ENCODE measurements at places on chromosomes 7 and 10. TPM values are rescaled to one million over a fixed set of nuclear protein-coding genes. Genes with fewer than 3 reads are reported as not detected.

OPALIN gene
- not detected for total RNA-seq

TRPV6 gene
- total RNA-seq, result 19.8 TPM

GRCh38 chr10:3095373-3096139 is 28.2 kb downstream of the PFKP start:
- no peaks in the 10 kb centered on the region for H3K4me1 ChIP-seq
- H3K27me3 ChIP-seq, result no peaks in the 10 kb centered on the region
- H3K27ac ChIP-seq, result peak overlapping the region; percentile 83

PLXNA4 gene
- 26.2 TPM for total RNA-seq

- DNase-seq, result no peak
- no peaks in the 10 kb centered on the region for H3K27me3 ChIP-seq
- H3K4me3 ChIP-seq, result no peak overlapping the region
- no peaks in the 10 kb centered on the region for H3K4me1 ChIP-seq
Observed at GRCh38 chr10:3882855-3883254, 97.8 kb upstream of the KLF6 start.

- no peaks in the 10 kb centered on the region for H3K36me3 ChIP-seq
- no peak overlapping the region for H3K4me3 ChIP-seq
- no peaks in the 10 kb centered on the region for H3K27me3 ChIP-seq
- no peaks in the 10 kb centered on the region for H3K4me1 ChIP-seq
Observed at GRCh38 chr7:67346876-67347275, 350.2 kb downstream of the TYW1 start.

- no peak overlapping the region for H3K4me3 ChIP-seq
- no peaks in the 10 kb centered on the region for H3K36me3 ChIP-seq
- H3K27ac ChIP-seq, result no peak overlapping the region
- H3K4me1 ChIP-seq, result no peaks in the 10 kb centered on the region
Observed at GRCh38 chr7:43170571-43170970, 58.1 kb downstream of the HECW1 start.

DNA sequence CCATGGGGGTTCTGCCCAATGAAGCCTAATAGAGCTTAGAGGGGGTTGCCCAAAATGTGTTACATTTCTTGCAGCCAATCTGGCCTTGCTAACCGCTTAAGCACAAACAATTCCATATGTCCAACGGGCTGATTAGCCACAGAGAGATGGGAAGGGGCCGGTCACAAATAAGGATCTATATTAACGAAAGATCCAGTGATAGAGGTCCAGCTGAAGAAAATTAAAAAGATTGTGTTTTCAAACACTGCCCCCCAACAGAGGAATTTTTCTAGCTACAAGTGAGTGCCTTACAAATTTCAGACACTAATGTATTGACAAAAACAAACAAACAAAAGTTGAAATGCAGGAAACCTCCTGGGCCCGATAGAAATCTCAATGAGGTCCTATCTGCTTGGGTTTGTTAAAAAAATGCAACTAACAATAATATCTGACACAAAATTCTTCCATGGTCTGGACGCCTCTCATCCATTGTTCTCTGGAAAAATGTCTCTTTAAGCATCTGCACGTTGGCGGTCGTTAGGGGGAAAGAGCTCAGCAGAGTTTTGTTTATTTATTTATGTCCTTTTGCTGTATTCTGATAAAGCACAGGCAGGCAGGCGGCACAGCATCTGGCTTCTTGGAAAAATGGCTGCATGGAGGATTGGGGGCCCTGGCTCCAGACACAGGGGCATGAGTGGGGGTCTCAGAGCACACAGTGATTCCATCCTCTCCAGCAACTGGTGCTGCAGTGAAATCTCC is 402.0 kb downstream of the RPS24 start:
- H3K36me3 ChIP-seq, result no peaks in the 10 kb centered on the region
- H3K4me1 ChIP-seq, result peaks cover 3% of the 10 kb centered on the region
- H3K27ac ChIP-seq, result no peak overlapping the region

DNA sequence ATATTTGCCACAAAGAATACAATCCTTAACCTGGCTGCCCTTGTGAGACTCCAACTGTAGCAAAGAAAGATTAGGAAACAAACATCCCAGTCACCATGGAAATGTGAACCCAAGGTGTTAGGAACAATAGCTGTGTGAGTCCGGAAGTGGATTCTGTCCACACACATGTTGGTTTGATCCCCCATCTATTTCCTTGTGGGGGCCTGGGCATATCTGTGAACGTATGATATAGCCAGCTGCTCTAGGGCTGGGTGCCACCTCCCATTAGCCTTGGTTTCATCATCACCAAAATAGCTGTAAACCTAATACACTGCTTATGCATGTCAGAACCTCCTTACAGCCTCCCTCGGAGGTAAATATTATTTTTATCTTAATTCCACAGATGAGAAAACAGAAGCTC is 26.4 kb downstream of the GRK5 start:
- no peak overlapping the region for H3K4me3 ChIP-seq
- no peaks in the 10 kb centered on the region for H3K4me1 ChIP-seq
- no peaks in the 10 kb centered on the region for H3K36me3 ChIP-seq
- no peaks in the 10 kb centered on the region for H3K27me3 ChIP-seq
- no peak for DNase-seq

DNA sequence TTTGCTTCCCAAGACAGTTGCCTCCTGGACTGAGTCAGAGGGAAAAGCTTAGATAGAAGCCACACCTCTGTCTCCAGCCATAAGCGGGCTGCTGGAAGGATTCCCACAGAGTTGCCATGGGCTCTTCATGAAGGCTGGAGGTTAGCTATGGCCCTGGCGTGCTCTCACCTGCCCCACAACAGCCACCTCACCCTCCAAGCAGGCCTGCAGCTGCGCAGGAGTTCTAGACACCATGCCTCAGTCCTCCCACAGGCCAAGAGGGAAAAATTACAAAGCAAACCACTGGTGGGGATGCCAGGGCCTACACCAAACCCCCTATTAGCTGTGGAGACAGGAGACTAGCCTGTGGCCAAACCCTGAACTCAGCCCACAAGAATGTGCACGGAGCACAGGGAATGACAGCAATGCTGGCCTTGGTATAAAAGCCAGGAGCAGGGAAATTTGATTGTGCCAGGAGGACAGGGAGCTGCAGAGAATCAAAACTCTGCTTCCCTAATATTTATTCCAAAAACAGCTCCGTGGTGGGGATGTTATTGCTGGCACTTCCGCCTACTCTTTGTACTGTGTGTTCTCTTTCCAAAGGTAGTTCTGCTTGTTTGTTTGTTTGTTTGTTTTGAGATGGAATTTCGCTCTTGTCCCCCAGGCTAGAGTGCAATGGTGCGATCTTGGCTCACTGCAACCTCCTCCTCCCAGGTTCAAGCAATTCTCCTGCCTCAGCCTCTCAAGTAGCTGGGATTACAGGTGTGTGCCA is 60.3 kb upstream of the STK17A start:
- no peak for DNase-seq
- no peaks in the 10 kb centered on the region for H3K4me1 ChIP-seq
- H3K36me3 ChIP-seq, result no peaks in the 10 kb centered on the region
- no peak overlapping the region for H3K4me3 ChIP-seq

LOXL4 gene
- 26.1 TPM for total RNA-seq

SNCG gene
- 53.7 TPM for total RNA-seq

RBM20 gene
- total RNA-seq, result 1.6 TPM

DNA sequence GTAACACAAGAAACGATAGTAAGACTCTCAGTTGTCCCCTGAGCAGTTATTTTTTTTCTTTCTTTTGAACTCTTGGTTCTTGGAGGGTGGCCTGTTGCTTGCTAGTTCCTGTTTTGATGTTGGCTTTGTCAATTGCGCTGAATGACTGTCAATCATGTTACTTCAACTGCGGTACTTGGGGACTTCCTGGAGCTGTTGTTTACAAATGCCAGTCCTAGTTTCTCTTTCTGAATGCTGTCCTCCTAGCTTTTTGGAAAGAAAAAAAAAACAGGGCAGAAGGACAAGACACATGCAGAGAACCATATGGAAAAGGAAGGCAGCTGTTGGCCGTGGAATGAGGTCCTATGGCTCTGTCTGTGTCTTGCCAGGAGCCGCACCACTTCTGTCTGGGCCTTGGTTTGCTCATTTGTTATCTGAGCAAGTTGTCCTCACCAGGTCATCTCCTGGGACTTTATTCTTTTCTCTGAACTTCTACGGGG is 7.0 kb upstream of the PDCD4 start:
- DNase-seq, result no peak
- H3K27me3 ChIP-seq, result no peaks in the 10 kb centered on the region
- H3K36me3 ChIP-seq, result no peaks in the 10 kb centered on the region
- H3K4me3 ChIP-seq, result peak overlapping the region; percentile 1
